ENCODE measurements at places on chromosomes 5 and 9.

DNA sequence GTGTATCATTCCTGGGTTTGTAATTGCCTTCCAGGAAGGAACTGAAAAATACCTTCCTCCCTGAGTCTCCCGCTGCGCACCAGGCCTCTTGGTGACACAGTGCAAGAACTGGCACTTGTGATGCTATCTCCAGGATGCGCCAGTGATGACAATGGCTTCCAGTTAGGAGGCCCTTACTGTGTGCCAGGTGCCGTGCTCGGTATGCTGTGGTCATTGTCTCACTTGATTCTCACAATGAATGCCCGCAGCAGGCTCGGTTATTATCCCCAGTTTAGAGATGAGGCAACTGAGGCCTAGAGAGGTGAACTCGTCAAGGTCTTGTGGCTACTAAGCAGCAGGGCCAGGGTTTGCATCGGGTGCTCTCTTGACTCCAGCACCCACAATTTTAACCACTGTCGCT is 31.5 kb upstream of the SLC2A8 start:
- no peak for DNase-seq

- no peak for DNase-seq
Observed at GRCh38 chr5:59645380-59645779, 248.1 kb downstream of the PDE4D start.

DNA sequence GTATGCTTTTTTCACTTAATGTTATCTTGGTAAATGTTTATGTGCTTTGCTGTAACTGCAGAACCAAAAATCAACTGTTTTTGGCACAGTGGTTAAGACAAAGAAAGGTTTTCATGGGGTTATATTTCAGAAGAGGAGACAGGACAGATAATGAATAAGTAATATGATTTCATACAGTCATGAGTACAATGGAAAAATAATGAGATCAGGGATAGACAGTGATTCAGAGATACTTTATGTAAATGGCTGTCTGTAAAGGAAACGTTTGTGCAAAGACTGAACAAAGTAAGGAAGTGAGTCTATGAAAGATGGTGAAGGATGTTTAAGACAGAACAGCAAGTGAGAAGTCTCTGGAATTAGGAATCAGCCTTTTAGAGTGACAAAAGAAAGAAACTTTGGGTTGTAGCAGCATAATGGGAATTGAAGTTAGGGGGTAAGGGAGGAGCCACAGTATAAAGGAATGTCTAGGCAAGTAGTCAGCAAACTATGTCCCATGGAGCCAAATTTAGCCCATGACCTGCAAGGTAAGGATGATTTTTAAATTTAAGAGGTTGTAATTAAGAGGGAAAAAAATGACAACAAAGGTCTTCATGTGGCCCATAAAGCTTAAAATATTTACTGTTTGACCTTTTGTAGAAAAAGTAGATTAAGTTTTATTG is 55.0 kb downstream of the TNPO1 start:
- no peak for DNase-seq

GRCh38 chr5:159906943-159907342 is 9.3 kb upstream of the ADRA1B start:
- DNase-seq, result no peak

GRCh38 chr5:173664154-173664526 is 47.7 kb upstream of the BOD1 start:
- no peak for DNase-seq

- DNase-seq, result no peak
Observed at GRCh38 chr9:9054354-9054992, 1254.9 kb upstream of the DMAC1 start.

DNA sequence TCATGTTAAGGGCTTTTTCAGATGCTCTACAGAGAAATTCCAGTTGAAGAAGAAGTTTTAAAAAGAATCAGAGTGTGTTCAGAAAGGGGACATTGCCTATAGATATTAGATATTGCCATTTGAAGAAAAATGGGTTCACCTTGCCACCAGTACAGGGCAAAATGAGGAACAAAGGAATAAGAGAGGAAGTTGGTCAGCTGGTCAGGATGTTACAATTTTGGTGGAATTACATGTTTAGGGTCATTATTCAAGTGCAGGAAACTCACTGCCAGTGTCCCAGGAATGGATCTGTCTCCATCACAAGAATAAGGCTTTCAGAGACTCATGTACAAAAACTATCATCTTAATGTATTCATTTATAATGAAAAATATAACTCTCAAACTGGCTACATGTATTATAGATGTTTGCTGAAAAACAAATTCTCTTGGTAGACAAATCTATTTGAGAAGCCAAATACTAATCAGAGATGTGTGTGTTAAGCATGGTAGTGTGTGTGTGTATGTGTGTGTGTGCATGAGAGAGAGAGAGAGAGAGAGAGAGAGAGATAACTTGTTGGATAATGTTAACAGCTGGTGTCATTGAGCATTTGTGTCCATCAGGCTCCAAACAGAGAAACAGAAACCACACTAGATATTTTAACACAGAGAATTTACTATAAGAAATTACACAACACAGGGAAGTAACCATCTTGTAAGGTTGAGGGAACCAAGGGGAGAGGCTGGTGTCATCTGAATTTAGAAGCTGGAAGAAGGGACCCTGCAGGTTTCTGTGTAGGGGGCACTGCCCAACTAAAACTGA is 5.0 kb upstream of the C1QTNF3 start:
- DNase-seq, result no peak

DNA sequence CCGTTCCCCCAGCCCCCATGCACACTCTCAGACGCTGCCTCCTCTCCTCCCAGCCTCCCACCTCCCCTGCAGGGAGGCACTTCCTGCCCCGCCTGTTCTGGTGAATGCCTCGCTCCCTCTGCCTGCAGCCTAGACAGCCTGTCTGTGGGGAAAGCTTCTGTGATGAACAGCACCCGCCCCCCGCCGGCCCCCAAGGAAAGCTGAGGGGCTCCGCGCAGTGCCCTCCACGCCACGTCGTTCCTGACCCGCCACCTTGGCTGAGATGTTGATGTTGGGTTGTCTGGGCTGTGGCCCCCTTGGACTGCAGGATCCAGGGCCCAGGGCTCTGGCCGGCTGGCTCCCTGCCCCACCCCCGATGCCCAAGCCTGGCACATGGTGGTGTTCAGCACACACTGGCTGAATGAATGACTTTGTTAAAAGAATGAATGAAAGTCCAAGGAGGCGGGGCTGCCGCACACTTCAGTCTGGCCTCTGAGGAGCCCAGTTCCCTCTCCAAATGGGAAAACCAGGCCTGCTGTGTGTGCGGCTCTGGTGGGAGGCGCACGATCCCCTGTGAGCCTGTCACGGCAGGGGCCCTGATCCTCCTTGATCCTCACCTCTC is 2.1 kb upstream of the MYMK start:
- DNase-seq, result no peak

DNA sequence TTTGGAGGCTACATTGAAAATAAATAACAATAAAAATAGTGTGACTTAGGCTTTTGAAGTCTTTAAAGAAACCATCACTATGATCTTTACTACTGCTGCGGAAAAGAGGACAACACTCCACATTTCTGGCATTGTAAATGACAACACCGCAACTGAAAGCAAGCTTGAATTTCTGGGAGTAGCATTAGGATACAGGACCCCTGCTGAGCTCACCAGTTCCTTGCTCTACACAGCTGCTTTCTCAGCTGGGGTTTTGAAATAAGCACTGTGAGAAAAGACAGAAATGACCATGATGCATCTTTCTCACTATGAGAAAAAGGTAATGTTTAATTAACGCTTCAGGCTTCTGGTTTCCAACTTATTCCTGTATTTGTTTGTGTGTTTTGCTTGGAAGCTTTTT is 168.0 kb downstream of the TAF11L14 start:
- DNase-seq, result no peak

- DNase-seq, result no peak
Observed at GRCh38 chr9:89361816-89362646, 43.7 kb downstream of the SECISBP2 start.

GRCh38 chr9:12856603-12857002 is 81.8 kb downstream of the LURAP1L start:
- DNase-seq, result no peak

DNA sequence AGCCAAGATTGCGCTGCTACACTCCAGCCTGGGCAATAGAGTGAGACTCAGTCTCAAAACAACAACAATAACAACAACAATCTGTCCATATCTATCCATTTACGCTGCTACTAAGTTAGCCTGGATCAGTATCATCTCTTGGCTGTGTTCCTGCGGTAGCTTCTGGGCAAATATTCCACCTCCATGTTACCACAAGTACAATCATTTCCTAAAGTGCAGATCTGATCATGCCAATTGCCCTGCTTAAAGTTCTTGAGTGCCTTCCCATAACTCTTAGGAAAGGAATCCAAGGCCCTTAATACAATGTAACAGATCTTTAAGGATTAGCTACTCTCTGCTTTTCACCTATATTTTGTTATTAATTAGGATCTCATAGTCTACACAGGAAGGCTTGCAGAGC is 15.4 kb upstream of the PPP2R2B start:
- no peak for DNase-seq

DNA sequence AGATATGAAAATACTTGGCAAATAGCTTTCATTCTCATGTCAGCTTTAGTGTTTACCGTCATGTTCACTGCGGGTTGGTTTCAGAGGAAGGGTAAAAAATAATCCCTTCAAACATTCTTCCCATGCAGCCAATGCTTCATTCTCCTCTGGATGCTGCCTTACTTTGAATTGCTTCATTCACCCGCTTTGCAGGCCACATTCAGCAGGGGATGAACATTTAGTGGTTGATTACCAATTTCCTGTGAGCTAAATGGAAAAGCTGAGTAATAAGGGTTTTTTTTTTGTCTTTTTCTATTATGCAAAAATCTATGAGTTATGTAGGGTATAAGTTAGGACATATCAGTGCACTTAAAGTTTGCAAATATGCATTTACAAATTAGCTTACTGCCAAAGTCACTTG is 96.3 kb upstream of the MEF2C start:
- no peak for DNase-seq

GRCh38 chr9:97983589-97984187 is 547 bp downstream of the ANP32B start:
- DNase-seq, result peak; percentile 40

GRCh38 chr9:136531904-136532798 is 13.7 kb downstream of the NOTCH1 start:
- DNase-seq, result no peak

DNA sequence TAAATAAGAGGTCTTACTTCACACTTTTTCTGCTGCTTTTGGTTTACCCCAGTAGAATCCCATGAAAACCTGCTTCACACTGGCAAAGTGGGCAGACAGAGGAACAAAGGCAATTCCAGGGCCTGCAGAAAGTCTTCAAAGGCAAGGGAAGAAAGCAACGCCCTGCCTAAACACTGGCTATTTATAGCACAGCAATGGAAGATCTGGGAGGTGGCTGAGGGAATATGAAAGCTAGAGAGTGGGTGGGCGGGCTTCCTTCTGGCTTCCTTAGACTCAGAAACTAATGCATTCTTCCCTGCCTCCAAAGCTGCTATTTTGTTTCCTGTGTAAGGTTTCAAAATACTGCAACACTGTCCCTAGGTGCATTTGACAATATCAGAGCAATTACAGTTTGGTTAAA is 46.8 kb downstream of the ELAVL2 start:
- no peak for DNase-seq

DNA sequence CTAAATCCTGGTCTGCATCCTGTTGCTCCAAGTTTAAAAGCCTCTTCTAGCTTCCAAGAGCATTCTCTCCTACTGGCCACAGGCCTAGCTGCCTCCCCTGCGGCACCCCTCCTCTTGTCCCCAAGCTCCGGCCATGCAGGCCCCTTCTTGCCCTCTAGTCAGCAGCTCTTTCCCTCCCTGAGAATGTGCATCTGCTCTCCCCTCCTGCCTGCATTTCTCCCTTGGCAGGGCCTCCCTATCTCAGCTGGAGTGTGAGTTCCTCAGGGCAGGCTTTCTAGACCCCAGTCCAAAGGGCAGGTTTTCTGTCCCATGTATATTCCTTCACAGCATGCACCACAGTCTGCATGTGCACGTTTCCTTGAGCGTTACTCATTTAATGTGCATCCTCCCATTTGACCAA is 24.6 kb upstream of the BARX1 start:
- no peak for DNase-seq

DNA sequence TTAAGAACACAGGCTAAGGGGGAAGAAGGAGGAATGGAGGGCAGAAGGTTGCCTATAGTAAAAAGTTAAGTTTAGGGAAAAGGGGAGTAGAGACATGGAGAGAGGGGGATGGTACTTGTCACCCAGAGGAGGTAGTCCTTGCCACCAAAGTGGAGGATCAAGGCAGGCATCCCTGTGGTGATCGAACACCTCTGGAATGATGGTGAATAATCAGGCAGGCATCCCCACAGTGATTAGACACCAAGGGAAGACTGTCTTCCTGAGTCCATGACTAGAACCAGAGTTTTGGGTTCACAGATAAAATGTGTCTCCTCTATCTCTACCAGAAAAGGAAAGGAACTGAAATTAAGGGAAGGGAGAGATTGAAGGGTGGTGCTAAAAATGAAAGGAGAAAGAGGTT is 19.2 kb upstream of the HMGCS1 start:
- no peak for DNase-seq

- DNase-seq, result no peak
Observed at GRCh38 chr9:19122490-19123042, 4.7 kb downstream of the PLIN2 start.

GRCh38 chr5:56330167-56330566 is 97.0 kb upstream of the ANKRD55 start:
- DNase-seq, result no peak

DNA sequence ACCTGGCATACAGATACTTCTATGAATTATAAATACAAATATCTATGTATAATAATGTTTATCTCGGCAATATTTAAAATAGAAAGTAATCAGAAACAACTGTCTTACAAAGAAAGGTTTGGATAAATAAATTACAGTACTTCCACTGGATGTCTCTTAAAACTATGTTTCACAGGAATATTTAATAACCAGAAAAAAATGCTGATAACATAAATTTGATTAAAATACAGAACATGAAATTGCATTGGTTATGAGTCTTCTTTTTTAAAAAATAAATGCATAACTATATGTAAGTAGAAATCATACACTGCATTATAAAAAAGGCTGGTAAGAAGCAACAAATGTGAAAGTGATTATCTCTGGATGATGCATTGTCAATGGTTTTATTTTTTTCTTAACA is 126.0 kb downstream of the AGTPBP1 start:
- no peak for DNase-seq

DNA sequence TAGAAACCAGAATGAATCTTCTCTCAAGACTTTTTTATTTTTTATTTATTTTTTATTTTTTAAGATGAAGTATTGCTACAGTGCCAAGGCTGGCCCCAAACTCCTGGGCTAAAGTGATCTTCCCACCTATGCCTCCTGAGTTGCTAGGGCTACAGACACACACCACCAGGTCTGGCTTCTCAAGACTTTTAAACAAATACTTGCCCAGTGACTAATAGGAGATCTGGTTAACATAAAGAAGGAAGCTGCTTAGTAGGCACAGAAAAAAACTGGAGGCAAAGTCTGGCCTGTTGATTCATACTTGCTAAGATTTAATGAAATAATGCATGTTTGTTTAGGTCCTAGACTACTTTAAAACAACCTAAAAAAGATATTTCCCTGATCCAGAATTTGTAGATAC is 43.8 kb downstream of the SLC38A9 start:
- DNase-seq, result no peak

- no peak for DNase-seq
Observed at GRCh38 chr9:36738318-36738976, 165.8 kb downstream of the MELK start.

Data from stimulated activated CD8-positive, alpha-beta memory T cell treated with anti-CD3 and anti-CD28 coated beads, Interleukin-2, amount 100 ng/mL, for 1 hour (primary cell).